ENCODE measurements at places on chromosomes 13 and 19. TPM values are rescaled to one million over a fixed set of nuclear protein-coding genes. Genes with fewer than 3 reads are reported as not detected.

DNA sequence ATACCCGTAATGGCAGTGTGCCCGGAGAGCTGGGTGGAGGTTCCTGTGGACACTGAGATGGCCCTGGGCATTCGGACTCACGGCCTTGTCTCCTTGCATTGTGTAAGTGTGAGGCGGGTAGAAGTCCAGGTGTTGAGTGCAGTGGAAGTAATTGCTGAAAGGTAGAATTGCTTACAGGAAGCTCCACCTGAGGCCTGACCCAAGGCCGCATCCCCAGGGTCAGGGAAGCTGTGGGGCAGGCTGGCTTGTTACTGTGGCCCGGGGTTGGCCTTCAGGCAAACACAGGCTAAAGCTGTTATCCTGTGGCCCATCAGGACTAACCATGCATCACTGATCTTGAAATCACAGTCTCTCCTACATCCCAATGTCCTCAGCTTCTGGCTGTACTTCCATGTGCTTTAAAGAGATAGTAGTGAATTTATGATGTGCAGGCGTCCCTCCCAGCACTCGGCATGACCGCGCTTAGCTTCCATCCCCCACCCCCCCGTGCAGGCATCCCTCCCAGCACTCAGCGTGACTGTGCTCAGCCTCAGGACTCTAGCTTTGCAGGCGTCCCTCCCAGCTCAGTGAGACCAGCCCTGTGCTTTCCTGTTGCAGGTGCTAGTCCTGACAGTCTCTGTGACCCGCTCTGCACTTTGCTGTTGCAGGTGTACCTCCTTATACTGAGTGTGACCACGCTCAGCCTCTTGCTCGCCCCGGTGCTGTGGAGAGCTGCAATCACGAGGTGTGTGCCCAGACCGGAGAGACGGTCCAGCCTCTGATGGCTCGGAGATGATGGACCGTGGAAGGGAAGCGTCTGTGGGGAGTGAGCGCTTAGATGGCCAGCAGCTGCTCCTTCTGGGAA is 35.6 kb upstream of the TFDP1 start:
- no peaks in the 10 kb centered on the region for H3K4me1 ChIP-seq
- H3K36me3 ChIP-seq = no peaks in the 10 kb centered on the region
- no peaks in the 10 kb centered on the region for H3K27me3 ChIP-seq
- H3K27ac ChIP-seq = peak overlapping the region; percentile 79

GRCh38 chr13:38703255-38703654 is 16.4 kb downstream of the FREM2 start:
- no peaks in the 10 kb centered on the region for H3K36me3 ChIP-seq
- no peaks in the 10 kb centered on the region for H3K27me3 ChIP-seq
- no peak for DNase-seq
- no peak overlapping the region for H3K4me3 ChIP-seq

RFPL4A gene
- total RNA-seq = not detected

ZNF808 gene
- total RNA-seq = 27.1 TPM

DNA sequence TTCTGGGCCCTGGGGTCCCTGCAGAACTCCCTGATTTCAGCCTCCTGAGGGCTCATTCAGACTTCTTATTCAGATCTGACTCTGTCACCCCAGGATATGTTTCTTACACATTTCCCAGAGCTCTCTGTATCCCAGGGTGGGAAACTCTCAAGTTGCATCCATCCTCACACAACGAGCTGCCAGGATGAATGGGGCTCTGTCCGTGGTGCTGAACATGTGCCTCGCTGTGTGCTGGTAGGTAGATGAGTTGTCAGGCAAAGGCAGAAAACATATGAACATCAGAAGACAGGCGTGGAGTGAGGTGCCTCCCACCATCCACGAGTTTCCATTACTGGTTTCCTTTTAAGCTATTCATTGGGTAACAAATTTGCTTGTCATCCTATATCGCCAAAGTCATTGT is 11.4 kb upstream of the IGFL1 start:
- no peaks in the 10 kb centered on the region for H3K27me3 ChIP-seq
- no peaks in the 10 kb centered on the region for H3K4me1 ChIP-seq
- peak; percentile 88 for DNase-seq

DNA sequence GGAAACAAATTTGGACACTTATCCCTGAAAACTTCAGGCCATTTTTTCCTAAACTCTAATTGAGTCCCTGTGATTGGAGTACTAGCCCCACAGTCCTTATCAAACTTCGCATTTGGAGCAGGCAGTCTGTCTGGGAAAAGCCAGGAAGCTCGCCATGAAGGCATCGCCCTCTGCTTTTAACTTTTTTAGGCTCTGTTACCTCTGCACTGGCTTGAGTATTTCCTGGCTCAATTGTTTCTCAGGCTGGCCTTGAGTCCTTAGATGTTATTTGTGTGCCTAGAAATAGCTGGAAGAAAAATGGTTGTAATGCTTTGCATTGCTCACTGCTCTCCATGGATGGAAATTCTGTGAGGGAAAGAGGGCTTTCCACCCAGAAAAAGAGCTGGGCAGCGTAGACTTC is 24.2 kb downstream of the ACTN4 start:
- peak overlapping the region; percentile 40 for H3K27ac ChIP-seq
- peaks cover 78% of the 10 kb centered on the region for H3K4me1 ChIP-seq
- DNase-seq = no peak
- no peaks in the 10 kb centered on the region for H3K36me3 ChIP-seq
- H3K4me3 ChIP-seq = no peak overlapping the region
- no peaks in the 10 kb centered on the region for H3K27me3 ChIP-seq

DNA sequence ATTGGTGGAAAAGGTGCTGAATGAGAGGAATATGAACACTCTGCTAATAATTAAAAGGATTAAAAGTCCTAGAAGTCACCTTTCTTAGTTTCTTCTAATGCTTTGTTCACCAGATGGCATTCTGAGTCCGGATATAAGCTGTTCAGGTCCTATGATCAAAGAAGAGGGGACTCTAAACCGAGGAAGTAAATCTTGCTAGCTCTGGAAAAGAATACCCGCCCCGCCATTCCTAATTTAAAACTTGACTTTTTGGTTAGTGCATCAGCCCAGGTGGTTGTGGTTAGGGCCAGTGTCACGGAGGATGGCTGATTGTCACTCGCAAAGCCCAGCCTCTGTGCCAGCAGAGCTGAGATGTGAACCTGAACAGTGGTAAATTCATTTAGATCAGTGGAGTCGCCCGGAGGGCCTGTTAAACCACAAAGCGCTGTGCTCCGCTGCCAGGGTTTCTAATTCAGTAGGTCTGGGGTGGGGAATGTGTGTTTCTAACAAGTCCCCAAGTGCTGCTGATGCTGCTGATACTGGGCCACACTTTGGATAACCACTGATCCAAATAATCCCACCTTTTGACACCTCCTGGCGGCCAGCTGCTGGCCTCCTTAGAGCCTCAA is 425.4 kb downstream of the DCT start:
- H3K27ac ChIP-seq = no peak overlapping the region
- H3K4me3 ChIP-seq = no peak overlapping the region

- no peak for DNase-seq
- no peak overlapping the region for H3K4me3 ChIP-seq
- H3K36me3 ChIP-seq = no peaks in the 10 kb centered on the region
- H3K4me1 ChIP-seq = peaks cover 12% of the 10 kb centered on the region
- no peak overlapping the region for H3K27ac ChIP-seq
These were observed 513.9 kb downstream of the DCT start for GRCh38 chr13:93965587-93965986.

DNA sequence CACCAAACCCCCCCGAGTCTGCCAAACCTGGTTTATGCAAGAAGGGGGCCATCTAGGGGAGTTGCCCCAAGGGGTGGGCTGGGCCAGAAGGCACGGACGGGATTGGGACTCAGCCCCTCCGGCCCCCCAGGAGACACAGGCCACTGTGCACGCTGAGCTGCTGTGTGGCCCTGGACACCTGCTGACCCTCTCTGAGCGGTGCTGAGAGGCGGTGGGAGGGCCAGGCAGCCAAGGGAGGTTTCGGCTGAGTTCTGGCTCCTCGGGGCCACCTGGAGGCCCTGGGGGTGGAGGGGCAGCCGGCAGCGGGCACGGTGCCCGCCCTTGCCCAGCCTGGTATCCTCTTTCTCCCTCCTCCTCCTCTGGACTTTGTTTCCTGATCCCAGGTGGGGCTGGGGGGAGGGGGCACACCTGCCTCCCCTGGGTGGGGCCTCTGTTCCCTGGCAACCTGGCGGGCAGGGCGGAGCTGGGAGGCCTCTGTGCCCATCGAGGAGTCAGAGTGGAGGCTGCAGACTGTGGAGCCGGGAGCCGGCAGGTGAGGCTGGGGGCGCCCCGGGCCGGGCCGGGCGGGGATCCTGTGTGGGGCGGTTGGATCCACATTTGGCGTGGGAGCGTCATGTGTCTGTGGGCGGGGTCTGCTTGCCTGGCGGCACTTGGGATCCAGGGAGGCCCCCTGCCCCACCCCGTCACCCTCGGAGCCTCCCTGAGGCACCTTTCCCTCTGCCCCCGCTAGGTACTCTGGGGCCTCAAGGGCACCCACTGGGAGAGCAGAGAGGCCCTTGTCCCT is at the start of gene MISP:
MISP (plus strand) TSS at position 473 of the 784 bp plus-strand sequence. CDS start 5,835 bp downstream, outside the sequence.
- no peak within 1 kb of the TSS for H3K4me3 ChIP-seq
- DNase-seq = no peak
- no peaks in the 10 kb centered on the region for H3K4me1 ChIP-seq
- H3K27me3 ChIP-seq = no peaks in the 10 kb centered on the region

GRCh38 chr19:48118131-48118517 is 7.5 kb upstream of the PLA2G4C start:
- H3K27ac ChIP-seq = no peak overlapping the region
- H3K4me3 ChIP-seq = no peak overlapping the region
- H3K27me3 ChIP-seq = no peaks in the 10 kb centered on the region
- no peaks in the 10 kb centered on the region for H3K4me1 ChIP-seq
- no peak for DNase-seq

DNA sequence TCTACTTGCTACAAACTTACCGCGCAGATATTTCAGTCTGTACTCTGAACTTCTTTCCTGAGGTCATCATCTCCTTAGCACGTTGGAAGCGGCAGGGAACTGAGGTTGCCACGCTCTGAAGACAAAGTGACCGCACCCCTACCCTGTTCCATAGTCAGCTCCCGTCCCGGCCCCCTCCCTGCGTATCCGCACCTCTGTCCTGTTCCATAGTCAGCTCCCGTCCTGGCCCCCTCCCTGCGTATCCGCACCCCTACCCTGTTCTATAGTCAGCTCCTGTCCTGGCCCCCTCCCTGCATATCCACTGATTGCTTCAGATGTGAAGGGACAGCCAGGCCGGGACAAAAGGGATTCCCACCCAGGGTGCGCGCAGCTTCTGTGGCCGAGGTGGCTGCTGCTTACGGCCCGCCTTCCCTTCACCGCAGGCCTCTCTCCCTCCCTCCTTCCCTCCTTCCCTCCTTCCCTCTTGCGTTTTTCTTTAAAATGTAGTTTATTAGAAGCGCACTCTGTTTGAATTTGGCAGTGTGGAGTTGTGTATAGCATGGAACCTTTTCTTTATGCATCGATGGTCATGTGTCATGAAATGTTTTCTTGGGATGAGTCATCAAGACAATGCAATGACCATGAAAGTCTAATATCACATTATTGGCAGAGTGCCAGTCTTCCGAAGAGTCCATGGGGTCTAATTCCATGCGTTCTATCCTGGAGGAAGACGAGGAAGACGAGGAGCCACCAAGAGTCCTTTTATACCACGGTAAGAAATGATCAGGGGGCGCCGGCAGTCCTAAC is 21.9 kb upstream of the NDUFS7 start:
- H3K27ac ChIP-seq = no peak overlapping the region
- DNase-seq = no peak
- no peaks in the 10 kb centered on the region for H3K27me3 ChIP-seq
- H3K4me3 ChIP-seq = no peak overlapping the region
- H3K36me3 ChIP-seq = peaks cover 36% of the 10 kb centered on the region

AZU1 gene
- total RNA-seq = 1.4 TPM

- H3K27me3 ChIP-seq = no peaks in the 10 kb centered on the region
- no peaks in the 10 kb centered on the region for H3K4me1 ChIP-seq
- H3K27ac ChIP-seq = no peak overlapping the region
- DNase-seq = no peak
- H3K4me3 ChIP-seq = no peak overlapping the region
- H3K36me3 ChIP-seq = no peaks in the 10 kb centered on the region
These were observed 46.8 kb upstream of the FNDC3A start for GRCh38 chr13:48928757-48929430.

DNA sequence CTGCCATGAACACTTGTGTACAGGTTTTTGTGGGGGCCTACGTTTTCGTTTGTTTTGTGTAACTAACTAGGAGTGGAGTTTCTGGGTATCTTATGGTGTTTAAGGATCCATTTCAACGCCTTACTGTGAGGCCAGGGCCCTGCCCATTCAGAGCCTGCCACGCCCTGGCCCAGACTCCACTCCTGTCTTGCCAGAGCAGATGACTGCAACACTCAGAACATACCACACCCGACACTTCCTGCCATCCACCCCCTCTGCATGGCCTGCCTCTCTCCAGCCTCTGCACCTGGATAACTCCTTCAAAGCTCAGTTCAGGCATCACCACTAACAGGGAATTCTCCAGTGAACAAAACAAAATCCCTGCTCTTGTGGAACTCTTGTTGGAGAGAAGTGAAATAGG is 43.2 kb downstream of the RGCC start:
- H3K27ac ChIP-seq = no peak overlapping the region
- H3K4me3 ChIP-seq = no peak overlapping the region
- no peaks in the 10 kb centered on the region for H3K4me1 ChIP-seq
- no peaks in the 10 kb centered on the region for H3K27me3 ChIP-seq

KRTDAP gene
- total RNA-seq = not detected

Data from GM23338 (cell line).